ENCODE measurements at places on chromosomes 1 and 21. TPM values are rescaled to one million over a fixed set of nuclear protein-coding genes. Genes with fewer than 3 reads are reported as not detected.

- DNase-seq: no peak
- H3K36me3 ChIP-seq: no peaks in the 10 kb centered on the region
- H3K4me1 ChIP-seq: peaks cover 38% of the 10 kb centered on the region
These were observed 8.2 kb upstream of the GLRX2 start for GRCh38 chr1:193113258-193113991.

The LCE3D gene
- total RNA-seq: not detected

DNA sequence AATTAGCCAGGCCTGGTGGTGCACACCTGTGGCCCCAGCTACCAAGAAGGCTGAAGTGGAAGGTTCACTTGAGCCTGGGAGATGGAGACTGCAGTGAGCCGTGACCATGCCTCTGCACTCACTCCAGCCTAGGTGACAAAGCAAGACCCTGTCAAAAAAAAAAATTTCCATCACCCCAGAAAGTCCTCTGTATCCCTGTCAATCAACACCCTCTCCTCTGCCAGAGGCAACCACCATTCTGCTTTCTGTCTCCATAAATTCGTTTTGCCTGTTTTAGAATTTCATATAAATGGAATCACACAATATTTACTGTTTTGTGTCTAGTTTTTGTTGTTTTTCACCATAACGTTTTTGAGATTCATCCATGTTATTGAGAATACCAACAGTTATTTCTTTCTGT lies 141.6 kb upstream of the SLC45A1 start:
- H3K27me3 ChIP-seq: no peaks in the 10 kb centered on the region
- DNase-seq: no peak
- H3K4me3 ChIP-seq: no peak overlapping the region
- H3K27ac ChIP-seq: peak overlapping the region; percentile 87

The NECAP2 gene
- total RNA-seq: 56.8 TPM

DNA sequence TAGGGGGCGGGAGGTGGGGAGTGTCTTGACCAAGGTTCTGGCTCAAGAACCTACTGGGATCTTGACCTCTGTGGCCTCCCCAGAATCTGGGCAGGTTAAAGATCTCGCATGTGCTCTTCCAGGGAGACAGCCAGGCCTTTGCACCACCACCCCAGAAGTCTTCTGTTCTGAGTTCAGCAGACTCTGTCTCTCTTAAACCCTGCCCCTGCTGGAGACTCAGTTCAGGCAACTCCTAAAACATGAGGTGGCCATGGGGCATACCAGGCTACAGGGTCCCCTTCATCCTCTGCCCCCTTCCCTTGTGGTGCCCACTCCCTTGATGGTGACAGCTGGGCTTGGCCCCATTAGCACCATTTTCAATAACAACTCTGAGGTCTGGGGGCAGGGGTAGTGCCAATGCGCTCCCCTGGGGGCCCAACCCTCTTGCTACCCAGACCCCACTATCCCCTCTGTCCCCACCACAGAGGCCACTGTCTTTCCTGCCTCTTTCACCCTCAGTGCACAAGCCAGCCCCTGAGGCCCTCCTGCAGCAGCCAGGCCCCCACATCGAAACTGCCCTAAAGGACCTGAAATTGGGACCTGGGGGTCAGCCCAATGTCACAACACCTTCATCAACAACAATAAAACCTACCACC lies 132.7 kb upstream of the RUNX3 start:
- no peak overlapping the region for H3K4me3 ChIP-seq
- H3K27ac ChIP-seq: no peak overlapping the region
- no peaks in the 10 kb centered on the region for H3K36me3 ChIP-seq
- H3K4me1 ChIP-seq: peaks cover 5% of the 10 kb centered on the region
- peaks cover 2% of the 10 kb centered on the region for H3K27me3 ChIP-seq

DNA sequence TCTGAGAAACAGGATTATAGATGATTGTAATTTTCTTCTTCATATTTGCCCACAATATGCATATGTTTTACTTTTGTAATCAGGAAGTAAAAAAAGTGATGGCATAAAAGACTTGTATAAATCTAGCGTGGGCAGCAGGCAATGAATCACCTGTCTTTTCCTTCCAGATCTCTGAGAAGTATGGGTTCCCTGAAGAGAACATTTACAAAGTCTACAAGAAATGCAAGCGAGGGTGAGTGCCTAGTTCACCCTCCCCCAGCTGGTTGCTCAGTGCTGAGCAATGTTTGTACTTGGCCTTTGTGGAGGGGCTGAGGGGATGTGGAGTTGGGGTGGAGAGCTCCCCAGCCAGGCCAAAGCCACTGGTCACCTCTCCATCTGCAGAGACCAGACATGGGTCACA lies 30.7 kb downstream of the GRHL3 start:
- H3K27ac ChIP-seq: no peak overlapping the region
- no peak for DNase-seq
- no peaks in the 10 kb centered on the region for H3K27me3 ChIP-seq
- H3K4me1 ChIP-seq: no peaks in the 10 kb centered on the region
- H3K36me3 ChIP-seq: no peaks in the 10 kb centered on the region
- H3K4me3 ChIP-seq: no peak overlapping the region

DNA sequence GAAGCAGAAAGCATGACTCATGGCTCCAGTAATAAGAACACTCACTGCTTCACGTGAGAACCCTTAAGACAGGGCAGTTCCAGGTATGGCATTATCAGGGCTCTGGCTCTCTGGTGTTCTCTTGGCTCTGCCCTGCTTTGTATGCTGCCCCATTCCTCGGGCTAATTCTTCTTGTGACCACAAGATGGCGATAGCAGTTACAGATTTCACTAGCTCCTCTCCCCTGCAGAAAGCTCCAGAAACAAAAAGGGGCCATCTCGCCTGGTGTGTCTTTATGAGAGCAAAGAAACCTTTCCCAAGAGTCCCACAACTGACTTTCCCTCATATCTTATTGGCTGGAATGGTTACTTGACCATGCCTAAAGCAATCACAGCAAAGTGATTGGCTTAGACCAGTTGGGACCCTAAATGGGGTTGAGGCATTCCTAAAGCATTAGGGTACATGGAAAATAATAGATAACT lies 60.1 kb downstream of the F3 start:
- H3K4me3 ChIP-seq: no peak overlapping the region
- no peaks in the 10 kb centered on the region for H3K27me3 ChIP-seq
- H3K4me1 ChIP-seq: no peaks in the 10 kb centered on the region
- H3K36me3 ChIP-seq: no peaks in the 10 kb centered on the region
- H3K27ac ChIP-seq: no peak overlapping the region

DNA sequence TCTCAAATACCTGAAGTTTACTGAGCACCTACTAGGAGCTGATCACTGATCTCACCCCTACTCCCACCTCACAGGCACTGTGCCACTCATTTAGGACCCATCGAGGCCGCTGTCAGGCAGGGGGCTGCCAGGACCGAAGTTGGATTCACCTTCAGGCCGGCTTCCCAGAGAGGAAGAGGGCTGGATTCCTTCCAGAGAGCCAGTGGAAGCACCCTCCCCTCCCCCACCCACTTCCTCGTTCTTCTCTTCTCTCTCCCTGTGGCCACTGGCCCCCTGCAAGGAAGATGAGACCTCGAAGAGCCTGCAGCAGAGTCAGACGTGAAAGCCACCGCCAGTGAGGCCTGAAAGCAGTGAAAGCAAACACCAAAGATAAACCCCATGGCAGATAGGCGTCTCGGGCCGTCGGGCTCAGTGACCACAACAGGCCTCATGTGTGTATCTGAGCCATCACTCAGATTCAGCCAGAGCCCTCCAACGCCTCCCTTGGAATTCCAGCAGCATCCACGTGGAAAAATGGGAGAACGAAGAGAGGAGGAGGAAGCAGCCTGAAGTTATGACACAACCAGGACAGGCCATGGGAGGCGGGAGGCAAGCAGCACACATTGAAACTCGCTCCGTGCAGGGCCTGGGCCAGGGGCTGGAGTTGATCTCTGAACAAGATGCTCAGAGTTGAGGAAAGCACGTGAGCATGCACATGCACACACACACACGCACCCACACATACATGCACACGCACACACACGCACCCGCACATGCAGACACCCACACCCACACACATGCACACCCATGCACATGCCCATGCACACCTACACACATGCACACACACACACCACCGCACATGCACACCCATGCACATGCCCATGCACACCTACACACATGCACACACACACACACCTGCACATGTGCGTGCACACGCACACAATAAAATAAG lies 6.2 kb upstream of the AGTRAP start:
- DNase-seq: no peak
- no peaks in the 10 kb centered on the region for H3K36me3 ChIP-seq
- no peak overlapping the region for H3K4me3 ChIP-seq
- no peak overlapping the region for H3K27ac ChIP-seq

DNA sequence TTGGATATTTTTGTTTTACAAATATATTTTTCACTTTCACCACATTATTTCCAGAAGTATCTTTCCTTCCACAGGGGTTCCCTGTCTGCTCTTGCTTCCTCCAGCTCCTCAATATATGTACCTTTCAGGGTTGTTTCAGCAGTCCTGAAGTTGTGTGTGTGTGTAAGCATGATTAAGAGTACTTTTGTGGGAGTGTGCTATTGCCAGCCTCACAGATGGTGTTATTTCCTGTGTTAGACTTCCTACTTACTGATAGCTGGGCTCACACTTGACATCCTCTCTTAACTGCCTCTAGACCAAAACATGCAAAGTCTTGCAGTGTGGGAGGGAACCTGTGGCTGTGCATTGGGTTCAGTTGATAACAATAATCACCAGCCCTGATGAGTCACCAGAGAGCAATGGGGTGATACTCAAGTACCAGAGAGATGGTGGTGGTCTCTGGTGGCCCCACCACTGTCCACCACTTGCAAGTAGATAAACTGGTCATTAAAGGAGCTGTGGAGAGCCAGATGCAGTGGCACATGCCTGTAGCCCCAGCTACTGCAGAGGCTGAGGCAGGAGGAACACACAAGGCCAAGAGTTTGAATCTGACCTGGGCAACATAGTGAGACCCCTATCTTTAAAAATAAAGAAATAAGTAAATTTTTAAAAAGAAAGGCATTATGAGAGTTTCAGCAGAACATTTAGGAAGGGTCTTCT lies 126.7 kb downstream of the NR5A2 start:
- peaks cover 9% of the 10 kb centered on the region for H3K4me1 ChIP-seq
- no peak for DNase-seq
- no peak overlapping the region for H3K4me3 ChIP-seq
- H3K36me3 ChIP-seq: no peaks in the 10 kb centered on the region
- peak overlapping the region; percentile 18 for H3K27ac ChIP-seq
- H3K27me3 ChIP-seq: no peaks in the 10 kb centered on the region

GRCh38 chr1:100736746-100737145 lies 17.2 kb downstream of the VCAM1 start:
- no peaks in the 10 kb centered on the region for H3K4me1 ChIP-seq
- no peaks in the 10 kb centered on the region for H3K36me3 ChIP-seq
- DNase-seq: no peak
- no peak overlapping the region for H3K27ac ChIP-seq
- no peak overlapping the region for H3K4me3 ChIP-seq

DNA sequence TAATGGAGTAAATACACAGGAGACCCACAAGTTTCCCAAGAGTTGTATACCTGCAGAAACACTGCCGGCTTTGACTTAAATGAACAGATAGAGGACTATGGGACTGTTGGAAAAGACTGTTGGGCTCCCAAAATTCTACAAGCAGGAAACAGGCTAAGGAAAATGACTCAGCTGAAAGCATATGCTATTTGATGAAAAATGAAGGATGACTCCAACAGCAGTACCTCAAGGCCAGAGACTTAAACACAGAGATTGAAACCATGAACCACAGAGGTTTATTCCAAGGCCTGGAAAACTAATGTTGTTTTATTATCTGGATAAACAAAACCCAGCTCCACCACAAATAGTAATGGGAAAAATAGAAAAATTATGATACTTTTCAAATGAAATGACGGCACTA lies 187.7 kb downstream of the TNFSF18 start:
- no peaks in the 10 kb centered on the region for H3K4me1 ChIP-seq
- H3K4me3 ChIP-seq: no peak overlapping the region
- no peak overlapping the region for H3K27ac ChIP-seq
- H3K27me3 ChIP-seq: no peaks in the 10 kb centered on the region

- H3K4me3 ChIP-seq: no peak overlapping the region
- DNase-seq: no peak
- H3K27ac ChIP-seq: no peak overlapping the region
- no peaks in the 10 kb centered on the region for H3K4me1 ChIP-seq
- no peaks in the 10 kb centered on the region for H3K36me3 ChIP-seq
- no peaks in the 10 kb centered on the region for H3K27me3 ChIP-seq
These were observed 18.2 kb downstream of the RHBG start for GRCh38 chr1:156386949-156387869.

DNA sequence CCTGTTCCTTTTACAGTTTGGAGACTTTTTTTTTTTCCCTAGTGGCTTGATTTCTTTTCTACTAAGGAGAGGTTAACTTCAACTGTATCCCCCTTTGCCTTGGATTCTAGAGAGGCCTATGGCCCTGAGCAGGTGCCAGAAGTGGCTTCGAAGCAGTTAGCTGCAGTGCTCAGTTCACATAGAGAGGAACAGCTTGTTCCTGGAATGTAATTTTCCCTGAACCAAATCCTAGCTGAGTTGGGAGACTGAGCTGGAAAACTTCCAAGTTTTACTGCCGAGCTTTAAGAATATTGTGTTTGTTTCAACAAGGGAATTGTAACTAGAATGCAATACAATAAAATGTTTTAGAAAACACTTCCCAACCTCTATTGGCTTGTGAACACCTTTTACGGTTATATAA lies 17.5 kb downstream of the RD3 start:
- H3K27me3 ChIP-seq: peaks cover 3% of the 10 kb centered on the region
- H3K27ac ChIP-seq: no peak overlapping the region
- H3K4me1 ChIP-seq: peaks cover 5% of the 10 kb centered on the region
- no peaks in the 10 kb centered on the region for H3K36me3 ChIP-seq
- DNase-seq: no peak

The B3GALT6 gene
- total RNA-seq: 46.4 TPM

The ALG6 gene
- 22.6 TPM for total RNA-seq

DNA sequence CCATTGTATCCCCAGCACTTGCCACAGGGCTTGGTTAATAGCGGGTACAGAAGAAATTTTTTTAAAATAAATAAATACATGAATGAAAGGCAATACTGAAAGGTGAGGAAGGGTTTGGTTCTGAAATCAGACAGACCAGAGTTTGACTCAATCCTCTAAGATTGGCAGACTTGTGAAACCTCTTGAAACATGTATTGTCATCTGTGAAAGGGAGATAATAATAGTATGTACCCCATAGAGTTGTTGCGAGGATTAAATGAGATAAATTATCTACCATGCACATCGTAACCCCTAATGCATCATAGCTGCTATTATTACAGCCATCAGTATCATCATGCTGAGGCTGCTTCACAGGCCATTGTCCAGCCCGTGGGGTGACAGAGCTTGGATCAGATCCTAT lies 41.4 kb downstream of the S1PR1 start:
- H3K36me3 ChIP-seq: no peaks in the 10 kb centered on the region
- H3K27me3 ChIP-seq: peaks cover 3% of the 10 kb centered on the region
- no peak overlapping the region for H3K27ac ChIP-seq
- H3K4me3 ChIP-seq: no peak overlapping the region

The AMY1C gene
- total RNA-seq: not detected

Measured in Panc1 (cell line).